EH (cell line): ENCODE measurements at places on chromosomes 7 and 10.

- DNase-seq = no peak
These were observed 131.4 kb downstream of the ADAM12 start for GRCh38 chr10:126256864-126257263.

DNA sequence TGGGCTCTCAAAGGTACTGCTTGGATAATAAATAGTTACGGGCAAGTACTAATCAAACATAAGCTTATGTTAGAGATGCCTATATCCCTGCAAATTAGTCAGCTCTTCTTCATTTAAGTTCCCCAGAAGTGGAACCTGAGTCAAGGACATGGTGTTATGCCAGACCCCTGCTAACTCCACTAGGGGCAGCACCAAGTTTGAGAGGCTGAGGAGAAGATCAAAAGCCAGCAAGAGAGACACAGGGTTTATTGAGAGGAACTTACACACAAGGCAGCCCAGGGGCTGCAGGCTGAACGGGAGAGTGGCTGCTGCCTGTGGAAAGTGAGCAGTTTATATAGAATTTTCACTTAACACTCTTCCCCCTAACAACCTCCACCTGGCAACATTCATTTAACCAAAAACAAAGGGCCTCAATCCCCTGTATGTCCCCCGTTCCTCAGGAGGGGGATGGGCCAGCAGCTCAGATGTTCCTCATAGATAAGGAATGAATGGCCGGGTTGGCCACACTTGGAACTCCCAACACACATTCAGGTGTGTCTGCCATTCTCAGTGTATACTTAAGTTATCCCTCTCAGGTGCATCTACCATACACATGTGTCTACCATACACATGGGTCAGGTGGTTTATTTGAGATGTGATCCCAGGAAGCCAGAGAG is 62.6 kb upstream of the GHITM start:
- peak; percentile 38 for DNase-seq

DNA sequence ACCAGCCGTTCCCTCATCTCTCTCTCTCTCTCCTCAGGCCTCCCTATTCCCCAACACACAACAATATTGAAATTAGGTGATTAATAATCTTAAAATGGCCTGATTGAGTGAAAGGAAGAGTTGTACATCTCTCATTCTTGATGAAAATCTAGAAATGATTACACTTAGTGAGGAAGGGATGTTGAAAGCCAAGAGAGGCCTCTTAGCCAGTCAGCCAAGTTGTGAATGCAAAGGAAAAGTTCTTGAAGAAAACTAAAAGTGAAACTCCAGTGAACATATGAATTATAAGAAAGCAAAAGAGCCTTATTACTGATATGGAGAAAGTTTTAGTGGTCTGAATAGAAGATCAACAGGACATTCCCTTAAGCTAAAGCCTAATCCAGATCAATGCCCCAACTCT is 695.1 kb downstream of the GRID1 start:
- no peak for DNase-seq

DNA sequence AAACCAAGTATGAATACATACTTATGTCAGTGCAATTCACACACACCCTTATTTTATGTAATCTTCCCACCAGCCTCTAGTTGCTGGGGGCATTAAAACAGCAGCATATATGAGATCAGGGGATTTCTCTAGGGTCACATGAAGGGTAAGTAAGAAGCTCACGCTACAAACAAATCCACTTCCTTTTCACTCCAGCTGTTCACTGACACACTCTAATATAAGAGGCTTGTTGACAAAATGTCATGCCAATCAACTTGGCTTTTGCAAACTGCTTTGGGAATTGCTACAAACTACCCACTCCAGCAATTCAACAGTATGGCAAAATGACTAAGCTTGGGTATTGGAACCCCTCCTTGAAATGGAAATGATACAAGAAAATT is 10.3 kb downstream of the FAM3C start:
- DNase-seq = no peak

- no peak for DNase-seq
These were observed 134.0 kb upstream of the PODXL start for GRCh38 chr7:131690441-131690840.

- DNase-seq = peak; percentile 71
These were observed 2.2 kb downstream of the NPM3 start for GRCh38 chr10:101780818-101781654.

- DNase-seq = peak; percentile 47
These were observed 19.2 kb downstream of the PSAP start for GRCh38 chr10:71831646-71832552.

GRCh38 chr10:25766213-25766612 is 167.8 kb upstream of the MYO3A start:
- DNase-seq = no peak

- no peak for DNase-seq
These were observed 7.5 kb upstream of the TECTB start for GRCh38 chr10:112275512-112276245.

- DNase-seq = no peak
These were observed 2.1 kb upstream of the TMEM72 start for GRCh38 chr10:44908936-44909630.

DNA sequence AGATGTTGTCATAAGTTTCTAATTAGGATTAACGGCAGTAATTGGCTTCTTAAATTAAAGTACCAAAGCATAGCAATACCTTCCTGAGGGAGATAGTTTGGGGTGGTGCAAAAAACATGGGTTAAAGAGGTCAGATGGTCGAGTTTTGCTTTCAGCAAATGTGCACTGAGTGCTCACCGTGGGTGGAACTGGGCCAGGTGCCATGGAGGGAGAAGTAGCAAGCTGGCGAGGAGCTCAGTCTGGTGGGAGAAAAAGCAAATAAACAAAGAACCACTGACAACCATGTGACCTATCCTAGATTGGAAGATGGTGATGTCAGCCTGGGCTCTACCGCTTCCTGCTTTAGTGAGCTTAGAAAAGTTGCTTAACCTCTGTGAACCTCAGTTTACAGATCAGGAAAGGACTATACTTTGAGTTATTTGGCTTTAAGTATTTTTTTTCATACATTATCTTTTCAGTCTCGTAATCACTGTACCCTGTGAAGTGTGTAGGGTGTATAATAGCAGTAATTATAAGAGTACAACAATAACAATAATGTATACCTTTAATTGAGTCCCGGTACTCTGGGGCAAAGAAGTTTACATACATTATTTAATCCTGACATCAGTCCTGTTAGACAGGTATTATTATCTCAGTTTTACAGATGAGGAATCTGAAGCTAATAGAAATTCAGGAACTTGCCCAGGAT is 69.0 kb upstream of the PDCD4 start:
- peak; percentile 85 for DNase-seq

GRCh38 chr10:25175527-25176420 is 973 bp downstream of the GPR158 start:
- no peak for DNase-seq

DNA sequence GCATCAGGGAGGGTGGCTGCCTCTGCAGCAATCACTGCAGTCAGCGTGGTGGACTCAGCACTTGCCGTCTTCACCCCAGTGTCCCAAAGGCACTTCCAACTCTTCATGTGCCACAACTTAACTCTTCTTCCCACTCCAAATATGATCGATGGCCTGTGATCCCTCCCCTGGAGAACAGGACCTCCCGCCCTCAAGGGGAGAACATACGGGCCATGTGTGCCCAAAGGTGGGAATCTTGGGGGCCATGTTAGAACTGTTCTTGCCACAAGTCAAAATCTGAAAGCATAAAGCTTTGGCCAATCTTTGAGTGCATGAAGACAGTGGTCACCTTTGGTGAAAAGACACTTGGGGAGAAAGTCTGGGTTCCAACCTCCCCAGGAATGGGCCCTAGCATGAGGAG is 368.5 kb upstream of the MGMT start:
- no peak for DNase-seq

- DNase-seq = no peak
These were observed 12.5 kb downstream of the CALML5 start for GRCh38 chr10:5486853-5487235.

DNA sequence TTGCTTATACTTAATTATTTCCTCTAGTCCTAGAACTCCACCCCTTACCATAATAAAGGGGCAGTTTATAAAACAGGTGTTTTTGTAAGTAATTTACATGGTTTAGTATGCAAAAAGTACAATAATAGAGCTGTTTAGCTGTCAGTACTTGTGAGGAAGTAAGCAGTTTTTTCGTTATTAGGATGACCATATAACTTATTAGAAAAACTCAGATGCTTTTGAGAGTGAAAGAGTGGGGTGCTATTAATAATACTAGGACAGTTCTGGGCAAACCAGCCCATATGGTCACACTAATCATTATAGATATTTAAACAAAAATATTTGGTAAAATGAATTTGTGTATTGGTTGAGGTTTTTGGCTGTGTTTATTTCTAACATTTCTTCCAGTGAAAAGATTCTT is 201.9 kb upstream of the KAT6B start:
- no peak for DNase-seq

DNA sequence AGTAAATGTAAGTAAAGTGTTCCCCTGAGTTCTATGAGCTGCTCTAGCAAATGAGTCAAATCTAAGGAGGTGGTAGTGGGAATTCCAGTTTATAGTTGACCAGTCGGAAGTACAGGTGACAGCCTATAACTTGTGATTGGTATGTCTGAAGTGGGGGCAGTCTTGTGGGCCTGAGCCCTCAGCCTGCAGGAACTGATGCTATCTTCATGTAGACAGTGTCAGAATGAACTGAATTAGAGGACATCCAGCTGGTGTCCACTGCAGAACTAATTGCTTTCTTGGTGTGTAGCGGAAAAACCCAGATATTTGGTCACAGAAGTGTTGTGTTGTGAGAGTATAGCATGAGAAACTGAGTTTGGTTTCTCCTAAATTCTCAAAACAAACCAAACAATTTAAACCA is 127.9 kb upstream of the AMPH start:
- DNase-seq = no peak

GRCh38 chr7:139181404-139181803 is 49.6 kb upstream of the UBN2 start:
- DNase-seq = peak; percentile 32

GRCh38 chr10:122878799-122879338 is 512 bp downstream of the FAM24B start:
- peak; percentile 33 for DNase-seq

DNA sequence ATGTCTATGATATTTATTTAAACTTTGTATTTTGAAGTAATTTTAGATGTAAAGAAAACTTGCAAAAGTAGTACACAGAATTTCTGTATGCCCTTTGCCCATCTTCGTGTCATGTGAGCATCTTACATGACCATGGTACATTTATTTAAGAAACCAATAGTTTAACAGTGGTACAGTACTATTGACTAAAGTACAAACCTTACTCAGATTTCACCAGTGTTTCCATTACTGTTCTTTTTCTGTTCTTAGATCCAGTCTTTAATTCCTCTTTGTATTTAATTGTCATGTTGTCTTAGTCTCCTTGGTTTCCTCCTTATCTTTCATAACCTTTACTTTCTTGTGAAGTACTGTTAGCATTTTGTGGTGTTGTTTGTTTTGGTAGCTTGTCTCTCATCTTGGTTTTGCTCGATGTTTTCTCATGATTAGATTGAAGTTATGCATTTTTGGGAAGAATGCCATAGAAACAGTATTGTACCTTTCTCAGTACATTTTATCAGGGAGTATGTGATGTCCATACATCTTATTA is 24.1 kb downstream of the TAX1BP1 start:
- DNase-seq = peak; percentile 16
